ENCODE measurements at places on chromosomes 13 and 19.

DNA sequence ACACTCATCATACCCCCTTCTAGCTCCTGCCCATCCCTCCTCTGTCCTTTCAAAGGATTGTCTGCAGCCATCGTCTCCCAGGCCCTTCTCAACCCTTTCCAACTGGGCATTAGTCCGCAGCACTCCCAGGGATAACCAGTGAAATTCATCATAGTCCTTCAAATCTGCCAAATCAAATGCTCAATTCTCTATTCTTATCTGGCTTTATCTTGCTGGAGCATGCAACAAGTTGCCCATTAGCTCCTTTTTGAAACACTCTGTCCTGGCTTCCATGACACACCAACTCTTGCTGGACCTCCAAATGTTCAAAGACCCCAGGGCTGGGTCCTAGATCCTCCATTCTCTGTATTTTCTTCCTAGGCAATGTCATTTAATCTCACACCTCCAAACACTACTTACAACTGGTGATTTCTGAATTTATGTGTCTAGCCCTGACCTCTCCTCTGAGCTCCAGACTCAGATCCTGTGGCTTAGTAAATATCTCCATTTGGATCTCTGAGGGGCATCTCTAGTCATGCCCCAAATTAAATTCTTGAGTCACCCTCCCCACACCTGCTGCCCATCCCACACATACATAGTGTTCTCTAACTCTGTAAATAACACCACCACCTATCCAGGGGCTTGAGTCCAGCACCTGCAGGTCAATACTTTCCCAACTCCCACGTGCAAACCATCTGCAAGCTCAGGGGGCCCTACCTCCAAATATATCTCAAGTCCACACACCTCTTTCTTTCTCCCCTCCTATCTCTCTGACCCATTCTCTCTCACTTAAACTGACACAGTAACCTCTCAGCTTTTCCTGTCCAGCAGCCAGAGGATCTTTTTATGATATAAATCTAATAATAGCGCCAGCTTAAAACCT lies 9.1 kb upstream of the ANKRD10 start:
- no peak for DNase-seq

- peak; percentile 87 for DNase-seq
Measured at GRCh38 chr13:94480672-94481145, 1.2 kb upstream of the DCT start.

GRCh38 chr13:99923877-99924582 lies 47.5 kb downstream of the ZIC5 start:
- no peak for DNase-seq

- DNase-seq: no peak
Measured at GRCh38 chr19:56266051-56266450, 6.5 kb upstream of the EDDM13 start.

DNA sequence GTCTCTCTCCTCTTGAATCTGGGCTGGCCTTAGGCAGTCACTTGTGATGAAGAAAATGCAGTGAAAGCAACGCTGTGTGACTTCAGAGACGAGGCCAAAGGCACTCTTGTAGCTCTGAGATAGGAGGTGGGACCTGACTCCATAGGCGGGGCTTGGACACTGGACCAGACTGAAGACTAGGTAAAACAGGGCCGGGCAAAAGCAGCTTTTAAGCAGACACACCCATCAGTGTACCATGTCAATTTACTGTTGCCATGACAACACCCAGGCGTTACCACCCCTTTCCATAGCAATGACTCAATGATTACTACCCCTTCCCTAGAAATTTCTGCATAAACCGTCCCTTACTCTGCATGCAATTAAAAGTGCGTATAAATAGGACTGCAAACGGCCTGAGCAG lies 6.6 kb upstream of the EID2 start:
- DNase-seq: no peak

DNA sequence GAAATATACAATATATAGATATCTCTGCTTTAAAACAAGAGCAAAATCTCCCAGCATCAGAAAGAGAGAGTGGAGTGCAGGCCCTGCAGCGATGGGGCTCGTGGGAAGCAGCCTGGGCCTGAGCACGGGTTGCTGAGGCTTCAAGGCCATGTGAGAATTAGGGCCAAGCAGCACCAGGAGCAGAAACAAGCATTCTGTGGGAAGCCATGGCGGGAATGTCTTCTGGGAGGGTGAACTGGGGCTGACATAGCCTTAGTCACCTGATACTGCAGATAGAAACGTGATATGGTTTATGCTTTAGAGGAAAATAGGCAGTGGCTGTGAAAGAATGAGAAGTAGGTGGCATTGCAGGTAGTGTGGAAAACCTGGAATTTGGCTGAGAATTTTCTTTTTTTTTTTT lies 472.3 kb downstream of the IRS2 start:
- DNase-seq: no peak

GRCh38 chr19:51552996-51553725 lies 17.9 kb upstream of the ZNF175 start:
- DNase-seq: peak; percentile 51

DNA sequence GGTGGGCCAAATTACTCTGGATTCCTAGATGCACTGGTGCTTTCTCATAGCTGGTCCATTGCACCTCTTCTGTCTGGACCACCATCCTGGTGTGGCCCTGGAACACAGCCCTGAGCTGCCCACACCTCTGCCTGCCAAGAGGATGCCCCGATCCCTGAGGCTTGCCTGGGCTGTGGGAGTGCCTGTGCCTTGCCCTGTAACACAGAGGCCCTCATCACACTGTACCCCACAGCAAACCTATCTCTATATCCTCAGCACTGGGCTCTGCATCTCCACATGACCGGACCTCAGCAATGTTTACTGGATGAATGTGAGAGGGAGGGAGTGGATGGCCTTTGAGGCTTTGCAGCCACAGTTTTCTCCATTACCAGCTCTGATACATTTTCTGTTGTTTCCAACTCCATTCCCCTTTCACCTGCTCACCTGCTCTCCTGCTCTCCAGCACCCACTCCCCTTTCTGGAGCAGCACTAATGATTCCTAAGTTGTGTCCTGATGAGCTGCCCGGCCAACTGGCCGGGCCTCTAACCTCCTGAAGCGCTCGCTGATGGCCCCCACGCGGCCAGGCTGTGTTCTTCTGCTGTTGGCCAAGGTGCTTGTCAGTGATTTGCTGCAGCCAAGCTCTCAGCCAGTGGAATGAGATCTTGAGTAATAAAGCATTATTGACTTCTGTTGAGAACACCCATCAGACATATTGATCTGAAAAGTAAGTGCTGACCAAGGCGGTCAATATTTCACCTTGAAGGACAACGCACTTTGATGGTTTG lies 232.6 kb downstream of the TEX29 start:
- DNase-seq: no peak

DNA sequence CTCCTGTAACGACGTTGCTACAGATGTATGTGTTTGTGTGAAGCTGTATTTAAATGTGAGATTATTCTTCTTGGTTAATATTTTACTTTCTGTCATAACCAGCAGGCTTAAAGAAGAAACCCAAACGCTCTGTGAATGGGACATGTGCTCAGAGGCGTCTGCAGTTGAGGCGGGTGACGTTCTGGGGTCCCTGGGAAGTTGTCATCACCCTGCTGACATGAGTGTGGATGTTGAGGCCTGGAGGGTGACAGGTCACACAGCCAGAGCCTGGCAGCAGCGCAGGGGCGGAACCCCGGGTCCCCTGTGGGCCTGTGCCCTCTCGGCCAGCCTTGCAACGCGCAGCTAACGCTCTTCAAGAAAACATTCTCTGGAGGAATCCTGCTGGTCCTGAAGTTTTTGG lies 16.6 kb downstream of the RASA3 start:
- DNase-seq: no peak

- DNase-seq: peak; percentile 36
Measured at GRCh38 chr13:79659121-79659521, 178.2 kb downstream of the NDFIP2 start.

GRCh38 chr19:44718441-44719261 lies 19.7 kb downstream of the CEACAM16 start:
- peak; percentile 40 for DNase-seq

GRCh38 chr19:12723641-12724426 lies at the start of gene TNPO2:
TSS of gene TNPO2 (minus strand) at chr19:12723932. CDS start at chr19:12720977, 2,955 bp downstream.
- peak; percentile 64 for DNase-seq

- DNase-seq: peak; percentile 49
Measured at GRCh38 chr19:35357867-35358573, at the start of gene FFAR3. TSS of gene FFAR3 (plus strand) at chr19:35358460. CDS start at chr19:35358891, 431 bp downstream.

GRCh38 chr13:109401307-109401706 lies 385.1 kb downstream of the IRS2 start:
- DNase-seq: no peak

- DNase-seq: no peak
Measured at GRCh38 chr13:88704600-88705275, 1033.6 kb downstream of the SLITRK5 start.

GRCh38 chr13:22693691-22694090 lies 487.1 kb upstream of the SGCG start:
- DNase-seq: no peak

DNA sequence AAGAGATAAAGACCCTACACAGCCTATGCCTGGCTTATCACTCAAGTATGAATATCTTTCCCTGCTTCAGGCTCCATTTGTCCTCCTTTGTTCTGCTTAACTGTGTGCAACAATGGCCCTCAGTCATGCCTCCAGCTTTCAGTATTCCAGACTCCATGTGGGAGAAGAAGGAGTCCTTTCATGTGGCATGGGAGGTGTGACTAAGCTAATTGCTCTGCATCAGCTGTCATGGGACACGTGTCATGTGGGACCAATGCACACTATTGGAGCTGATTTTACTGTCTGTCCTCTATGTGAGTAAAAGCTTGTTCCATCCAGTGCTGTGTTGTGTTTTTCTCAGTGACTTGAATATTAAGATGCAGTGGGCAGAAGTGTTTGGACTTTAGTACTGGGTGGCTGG lies 1198.3 kb downstream of the OLFM4 start:
- no peak for DNase-seq

DNA sequence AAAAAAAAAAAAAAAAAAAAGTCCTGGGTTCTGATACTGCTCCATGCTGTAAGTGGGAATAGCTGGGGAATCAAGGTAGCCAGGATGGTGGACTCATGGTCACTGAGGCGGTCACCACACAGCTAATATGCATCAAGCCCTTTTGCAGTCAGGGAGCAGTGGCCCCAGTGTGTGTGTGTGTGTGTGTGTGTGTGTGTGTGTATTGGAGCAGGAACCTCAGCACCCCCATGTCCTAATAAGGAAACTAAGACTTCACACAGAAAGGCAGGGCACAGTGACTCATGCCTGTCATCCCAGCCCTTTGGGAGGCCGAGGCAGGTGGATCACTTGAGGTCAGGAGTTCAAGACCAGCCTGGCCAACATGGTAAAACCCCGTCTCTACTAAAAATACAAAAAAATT lies 12.0 kb downstream of the B3GNT3 start:
- DNase-seq: no peak

- no peak for DNase-seq
Measured at GRCh38 chr13:24161010-24161775, 673 bp downstream of the SPATA13 start.

GRCh38 chr13:34364633-34365032 lies 546.7 kb downstream of the RFC3 start:
- DNase-seq: peak; percentile 18

GRCh38 chr13:32229443-32229842 lies 85.7 kb downstream of the ZAR1L start:
- no peak for DNase-seq

DNA sequence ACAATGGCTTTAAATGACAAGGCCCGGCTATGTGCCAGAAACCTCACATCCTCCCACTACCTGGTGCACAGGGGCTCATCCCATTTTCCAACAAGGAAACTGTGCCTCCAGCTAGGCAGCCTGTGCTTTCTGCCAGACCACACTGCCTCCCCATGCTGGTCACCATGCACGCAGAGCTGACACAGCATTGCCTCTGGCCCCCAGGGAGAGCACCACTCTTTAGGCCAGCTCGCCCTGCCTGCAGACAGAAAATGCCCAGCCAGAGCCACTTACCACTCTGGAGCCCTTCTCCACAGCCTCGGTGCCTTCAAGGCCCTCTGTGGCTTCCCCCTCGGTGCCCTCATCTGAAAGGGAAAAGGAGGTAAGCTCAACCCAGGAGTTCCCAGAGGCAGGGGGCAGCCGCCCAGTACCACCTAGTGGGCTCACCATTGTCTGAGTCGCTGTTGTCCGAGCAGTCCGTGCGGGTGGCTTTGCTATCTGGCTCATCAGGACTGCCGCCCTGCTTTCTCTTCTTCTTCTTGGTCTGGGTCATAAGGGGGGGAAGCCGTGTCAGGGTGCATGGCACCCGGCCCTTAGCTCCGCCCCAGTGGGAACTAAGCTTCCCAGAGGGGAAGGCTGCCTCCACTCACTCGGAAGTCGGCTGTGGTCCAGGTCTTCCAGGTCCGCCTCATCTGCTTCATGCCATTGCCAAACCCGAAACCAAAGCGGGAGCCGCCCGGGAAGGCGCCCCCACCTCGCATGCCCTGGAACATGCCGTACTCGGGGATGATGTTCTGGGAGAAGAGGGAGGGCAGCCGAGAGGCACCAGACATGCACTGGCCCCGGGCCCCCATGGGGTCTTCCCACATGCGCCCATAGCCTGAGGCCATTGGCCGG lies 18.0 kb downstream of the AKAP8L start:
- no peak for DNase-seq

DNA sequence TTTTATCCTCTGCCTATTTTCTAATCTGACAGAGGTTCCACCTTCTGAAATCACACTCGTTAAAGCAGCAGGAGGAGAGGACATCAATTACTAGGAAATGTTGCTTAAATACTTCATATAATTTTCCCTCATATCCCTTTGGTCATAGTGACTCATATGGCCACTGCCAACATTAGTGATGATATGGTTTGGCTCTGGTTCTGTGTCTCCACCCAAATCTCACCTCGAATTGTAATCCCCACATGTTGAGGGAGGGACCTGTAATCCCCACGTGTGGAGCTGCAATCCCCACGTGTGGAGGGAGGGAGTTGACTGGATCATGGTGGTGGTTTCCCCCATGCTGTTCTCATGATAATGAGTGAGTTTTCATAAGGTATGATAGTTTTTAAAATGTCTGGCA lies 618.4 kb upstream of the SLITRK5 start:
- DNase-seq: peak; percentile 74

DNA sequence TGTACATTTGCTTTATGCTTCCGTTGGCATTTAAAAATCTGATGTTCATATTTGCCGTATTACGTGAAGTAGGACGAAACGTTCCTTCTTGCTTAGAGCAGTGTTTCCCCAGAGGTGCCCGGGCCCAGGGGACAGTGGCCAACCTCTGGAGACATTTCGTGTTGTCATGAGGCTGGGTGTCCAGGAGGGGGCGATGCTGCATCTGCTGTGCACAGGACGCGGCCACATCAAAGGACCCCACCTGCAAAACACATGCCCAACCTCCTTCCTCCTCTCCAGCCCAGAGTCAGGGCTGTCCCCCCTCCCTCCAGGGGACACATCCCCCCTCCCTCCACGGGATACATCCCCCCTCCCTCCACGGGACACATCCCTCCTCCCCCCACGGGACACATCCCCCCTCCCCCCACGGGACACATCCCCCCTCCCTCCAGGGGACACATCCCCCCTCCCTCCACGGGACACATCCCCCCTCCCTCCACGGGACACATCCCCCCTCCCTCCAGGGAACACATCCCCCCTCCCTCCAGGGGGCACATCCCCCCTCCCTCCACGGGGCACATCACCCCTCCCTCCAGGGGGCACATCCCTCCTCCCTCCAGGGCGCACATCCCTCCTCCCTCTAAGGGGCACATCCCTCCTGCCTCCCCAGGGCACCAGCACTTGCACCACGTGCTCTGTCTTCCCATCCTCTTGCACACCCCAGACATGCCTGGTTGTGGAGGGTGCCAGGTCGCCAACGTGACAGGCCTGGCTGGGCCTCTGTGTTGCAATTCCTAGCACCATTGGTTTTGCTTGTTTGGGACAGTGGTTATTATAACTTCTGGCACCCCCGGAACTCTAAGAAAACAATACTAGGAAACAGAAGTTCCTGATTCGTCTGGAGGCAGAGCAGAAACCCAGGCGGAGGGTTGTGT lies 46.7 kb downstream of the GAS6 start:
- peak; percentile 81 for DNase-seq

GRCh38 chr13:72920097-72920496 lies 138.2 kb downstream of the PIBF1 start:
- DNase-seq: no peak

GRCh38 chr13:73715114-73715910 lies 418.9 kb downstream of the KLF12 start:
- no peak for DNase-seq
